ENCODE measurements at places on chromosomes 4 and X.

DNA sequence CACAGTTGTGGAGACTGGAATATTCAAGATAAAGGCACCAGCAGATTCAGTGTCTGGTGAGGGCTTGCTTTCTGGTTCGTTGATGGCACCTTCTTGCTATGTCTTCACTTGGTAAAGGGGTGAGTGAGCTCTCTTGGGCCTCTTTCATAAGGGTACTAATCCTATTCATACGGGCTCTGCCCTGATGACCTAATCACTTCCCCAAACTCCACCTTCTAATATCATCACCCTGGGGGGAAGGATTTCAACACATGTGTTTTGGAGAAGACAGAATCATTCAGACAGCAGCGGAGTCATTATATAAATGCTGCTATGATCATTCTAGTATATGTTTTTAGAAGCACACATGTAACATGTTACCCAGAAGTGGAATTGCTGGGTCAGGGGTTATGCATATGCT is 295.3 kb upstream of the CTSO start:
- DNase-seq: no peak

GRCh38 chr4:155408796-155409195 is 32.0 kb upstream of the MAP9 start:
- no peak for DNase-seq

DNA sequence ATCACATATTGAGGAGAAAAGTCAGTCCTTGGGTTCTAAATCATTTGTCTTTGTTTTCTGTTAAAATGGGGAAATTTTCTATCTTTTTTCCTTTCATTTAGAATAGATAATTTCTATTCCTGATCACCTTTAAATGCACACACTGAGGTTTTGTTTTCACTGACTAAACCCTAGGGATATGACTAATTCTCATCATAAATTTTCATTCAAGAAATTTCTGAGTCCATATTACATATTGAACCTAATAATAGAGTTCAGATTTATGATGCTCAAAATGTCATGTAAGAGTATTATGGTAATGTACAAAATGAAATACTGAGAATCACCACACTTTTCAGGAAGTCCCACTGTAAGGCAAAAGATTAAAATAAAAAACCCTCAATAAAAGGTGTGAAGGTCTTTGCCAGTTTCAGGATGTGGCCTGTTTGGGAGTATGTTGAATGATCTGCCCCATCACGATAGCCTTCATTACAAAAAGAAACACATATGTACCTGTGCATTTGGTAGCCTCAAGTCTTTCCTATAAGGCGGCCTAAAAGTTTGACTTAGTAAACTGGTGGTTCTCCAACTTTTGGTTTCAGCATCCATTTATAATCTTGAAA is 49.4 kb downstream of the LEF1 start:
- no peak for DNase-seq

DNA sequence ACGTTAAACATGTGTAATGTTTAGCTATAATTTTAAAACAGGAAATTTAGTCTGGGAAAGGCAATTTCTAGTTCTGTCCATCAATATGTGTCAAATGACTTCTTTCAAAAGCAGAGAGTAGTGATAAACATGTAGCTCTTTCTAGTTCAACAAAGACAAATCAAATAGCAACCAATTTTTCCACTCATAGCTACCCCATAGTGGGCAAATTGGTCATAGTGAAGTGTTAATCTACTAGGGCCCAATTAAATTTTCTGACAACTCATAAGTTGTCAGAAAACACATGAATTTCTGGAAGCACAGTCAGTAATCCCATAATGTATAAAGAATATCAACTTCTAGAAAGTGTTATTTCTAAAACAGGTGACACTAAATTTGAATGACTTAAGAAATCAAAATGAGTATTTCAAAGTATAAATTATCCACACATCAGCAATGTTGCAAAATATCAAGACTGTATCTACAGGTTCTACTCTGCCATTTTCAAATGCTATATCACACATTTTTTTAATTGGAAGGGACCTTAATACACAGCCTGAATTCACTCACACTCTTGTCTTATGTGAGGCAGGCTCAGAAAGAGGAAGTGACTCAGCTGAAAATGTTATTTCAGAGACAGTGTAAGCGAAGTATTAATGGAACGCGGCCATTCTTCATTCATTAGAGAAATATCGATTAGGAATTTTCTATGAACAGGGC is 7.7 kb downstream of the OCIAD2 start:
- no peak for DNase-seq

GRCh38 chr4:24736066-24736465 is 59.3 kb upstream of the SOD3 start:
- no peak for DNase-seq

DNA sequence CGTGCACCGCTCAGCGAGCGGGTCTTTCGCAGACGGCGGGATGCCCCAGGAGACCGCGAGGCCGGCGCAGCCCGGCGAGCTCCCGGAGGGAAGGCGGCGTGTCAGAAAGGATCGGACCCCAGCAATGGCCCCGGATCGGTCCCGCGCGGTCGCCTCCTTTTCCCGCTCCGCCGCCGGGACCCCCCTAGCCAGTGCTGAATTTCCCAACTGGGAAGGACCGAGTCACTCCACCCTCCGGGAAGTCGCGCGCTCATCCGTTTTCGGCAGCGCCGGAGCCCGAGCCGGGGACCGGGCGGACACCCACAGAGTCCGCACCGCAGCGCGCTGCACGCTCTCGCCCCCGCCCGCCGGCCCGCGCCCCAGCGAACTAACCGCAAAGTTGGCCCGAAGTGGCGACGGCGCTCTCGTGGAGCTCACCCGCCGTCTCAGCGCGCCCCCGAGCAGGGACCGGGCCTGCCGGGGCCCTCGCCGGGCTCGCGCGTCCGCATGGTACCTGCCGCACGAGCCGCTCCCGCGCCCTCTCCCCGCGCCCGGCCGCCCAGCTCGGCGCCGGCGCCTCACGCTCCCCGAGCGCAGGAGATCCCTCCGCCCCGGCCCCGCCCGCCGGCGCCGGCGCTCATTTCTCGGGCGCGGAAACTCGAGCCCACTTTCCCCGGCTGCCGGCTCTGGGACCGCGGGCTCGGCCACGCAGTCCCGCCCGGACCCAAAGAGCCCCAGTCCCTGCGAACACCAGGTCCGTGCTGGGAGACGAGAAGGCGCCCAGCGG is at the start of gene FAT1:
Gene FAT1, minus strand, starts transcription at position 565 of the 766 bp plus-strand sequence. CDS start 14,029 bp downstream, outside the sequence.
- DNase-seq: no peak

DNA sequence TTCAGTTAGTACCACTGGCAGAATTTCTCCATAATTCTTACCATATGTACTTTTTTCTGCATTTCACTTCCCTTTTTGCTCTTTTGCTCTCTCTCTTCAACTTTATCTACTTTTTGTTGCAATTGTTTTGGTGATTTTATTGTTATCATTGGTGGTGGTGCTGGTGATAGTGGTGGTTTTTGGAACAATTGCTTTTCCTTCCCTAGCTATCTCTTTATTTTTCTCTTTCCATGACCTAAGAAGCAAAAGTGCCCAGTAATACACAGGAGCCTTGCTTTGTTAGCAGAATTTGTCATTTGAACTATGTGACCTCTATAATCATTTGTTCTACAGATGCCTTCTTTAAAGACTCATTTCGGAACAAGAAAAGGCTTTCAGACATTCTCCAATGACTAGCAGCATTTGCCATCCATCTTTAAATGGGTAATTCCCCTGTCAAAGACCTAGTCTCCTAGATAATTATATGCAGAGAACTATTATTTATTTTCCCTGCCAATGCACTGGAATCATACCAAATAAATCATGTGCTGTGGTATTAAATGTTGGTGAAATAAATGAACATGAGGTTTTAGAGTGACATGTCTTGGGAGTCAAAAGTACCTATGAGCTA is 154.5 kb downstream of the GASK1B start:
- no peak for DNase-seq

GRCh38 chr4:73589261-73589847 is 30.9 kb downstream of the RASSF6 start:
- DNase-seq: no peak

- peak; percentile 9 for DNase-seq
Measured at GRCh38 chrX:15903186-15903681, 48.6 kb upstream of the AP1S2 start.

DNA sequence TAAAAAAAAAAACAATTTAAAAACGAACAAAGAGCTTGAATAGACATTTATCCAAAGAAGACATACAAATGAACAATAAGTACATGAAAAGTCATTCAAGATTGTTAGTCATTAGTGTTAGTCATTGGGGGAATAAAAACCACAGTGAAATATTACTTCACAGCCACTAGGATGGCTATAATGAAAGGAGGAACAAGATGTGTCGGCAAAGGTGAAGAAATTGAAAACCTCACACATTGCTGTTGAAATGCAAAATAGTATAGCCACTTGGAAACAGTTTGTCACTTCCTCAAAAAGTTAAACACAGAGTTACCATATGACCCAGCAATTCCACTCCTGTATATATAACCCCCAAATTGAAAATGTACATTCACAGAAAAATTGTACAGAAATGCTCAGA is 45.2 kb upstream of the SLC39A8 start:
- no peak for DNase-seq

DNA sequence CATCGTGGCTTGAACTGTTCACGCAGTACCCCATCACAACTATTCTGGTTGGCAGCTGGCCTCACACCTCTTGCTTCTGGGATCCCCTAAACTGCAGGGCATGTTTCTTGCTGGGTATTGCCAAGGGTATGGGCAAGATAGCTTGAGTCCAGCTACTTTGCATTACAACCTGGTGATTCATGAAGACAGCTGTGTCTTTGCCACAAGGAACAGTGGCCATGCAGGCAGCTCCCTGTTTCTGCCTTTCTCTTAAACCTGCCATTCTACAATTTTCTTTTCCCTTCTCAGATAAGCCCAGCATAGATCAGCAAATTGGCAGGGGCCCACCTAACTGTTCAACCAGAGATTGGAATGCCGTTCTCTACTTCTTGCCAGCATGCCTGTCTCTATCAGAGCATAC is 42.8 kb downstream of the TENM3 start:
- no peak for DNase-seq

- DNase-seq: no peak
Measured at GRCh38 chr4:182143086-182143821, 99.9 kb upstream of the TENM3 start.

DNA sequence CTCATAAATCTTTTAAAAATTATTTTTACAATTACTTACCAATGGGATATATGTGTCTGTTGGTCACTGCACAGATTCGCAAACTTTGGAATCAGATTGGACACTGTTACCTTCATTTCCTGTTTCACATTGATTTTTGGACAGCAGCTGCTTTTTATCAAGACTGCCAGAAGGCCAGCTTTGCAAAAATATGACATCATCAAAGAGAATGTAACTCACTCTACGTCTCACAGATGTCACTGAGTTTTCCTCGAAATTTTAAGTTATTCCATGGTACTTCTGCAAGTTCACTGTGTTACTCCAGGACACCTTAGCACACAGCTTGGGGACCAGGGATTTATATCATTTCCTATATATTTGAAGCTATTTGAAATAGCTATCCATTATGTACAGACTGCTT is 31.8 kb upstream of the MAGEB2 start:
- no peak for DNase-seq

DNA sequence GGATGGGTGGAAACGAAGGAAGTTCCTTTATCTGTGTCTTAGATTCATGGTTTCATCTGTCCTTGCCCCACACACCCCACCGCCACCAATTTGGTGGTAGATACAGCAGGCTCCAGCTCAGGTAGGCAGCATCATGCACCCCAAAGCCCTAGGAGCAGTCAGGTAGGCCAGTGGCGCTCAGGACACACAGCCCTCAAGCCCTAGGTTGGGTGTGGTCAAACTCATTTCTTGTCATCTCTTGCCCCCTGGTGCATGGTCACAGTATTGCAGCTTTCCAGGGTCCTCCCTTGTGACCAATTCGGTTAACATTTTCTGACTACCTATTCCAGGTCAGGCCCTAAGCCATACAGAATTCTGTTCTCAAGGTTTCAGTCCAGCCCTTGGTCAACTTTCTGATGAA is 14.5 kb upstream of the PRRG3 start:
- peak; percentile 68 for DNase-seq
